ENCODE measurements at places on chromosomes 5 and 9.

DNA sequence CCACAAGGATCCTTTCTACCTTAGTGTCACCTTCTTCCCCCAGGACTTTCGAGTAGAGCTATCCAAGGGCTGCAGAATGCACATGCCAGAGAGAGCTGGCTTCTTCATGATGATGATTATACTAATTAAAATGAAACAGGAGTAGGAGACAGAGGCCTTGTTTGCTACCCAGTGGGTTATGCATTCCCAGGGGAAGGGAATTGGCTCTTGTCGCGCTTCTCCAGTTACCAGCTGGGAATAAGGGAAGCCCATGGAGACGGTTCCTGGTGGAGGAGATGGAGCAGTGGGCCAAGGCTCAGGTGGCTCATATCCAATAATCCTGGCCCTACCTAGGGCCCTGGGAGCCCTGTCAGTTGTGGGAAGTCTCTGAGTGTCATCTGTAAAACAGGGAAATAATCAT is 65.1 kb downstream of the WWC1 start:
- no peak for DNase-seq

- no peak for DNase-seq
These were observed 54.6 kb downstream of the MEGF9 start for GRCh38 chr9:120659676-120660075.

GRCh38 chr5:14505310-14506139 is 76.1 kb upstream of the OTULINL start:
- DNase-seq, result no peak

DNA sequence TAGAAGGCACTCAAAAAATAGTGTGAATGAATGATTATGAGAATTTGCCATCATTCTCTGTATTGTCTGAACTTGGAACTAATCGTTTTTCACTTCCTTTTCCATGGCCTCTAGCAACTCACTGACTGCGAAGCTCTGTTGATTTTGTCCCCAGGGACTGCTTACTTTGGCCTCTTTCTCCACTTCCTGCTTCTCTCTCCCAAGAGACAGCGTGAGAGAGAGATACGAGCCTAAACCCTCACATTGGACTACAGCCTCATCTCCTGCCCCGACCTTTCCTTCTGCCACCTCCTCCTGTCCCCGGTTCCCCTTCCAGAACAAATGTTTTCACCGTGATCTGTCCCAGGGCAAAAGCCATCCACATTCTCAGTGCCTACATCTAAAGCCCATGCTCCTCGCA is 300.8 kb upstream of the PANK3 start:
- no peak for DNase-seq

DNA sequence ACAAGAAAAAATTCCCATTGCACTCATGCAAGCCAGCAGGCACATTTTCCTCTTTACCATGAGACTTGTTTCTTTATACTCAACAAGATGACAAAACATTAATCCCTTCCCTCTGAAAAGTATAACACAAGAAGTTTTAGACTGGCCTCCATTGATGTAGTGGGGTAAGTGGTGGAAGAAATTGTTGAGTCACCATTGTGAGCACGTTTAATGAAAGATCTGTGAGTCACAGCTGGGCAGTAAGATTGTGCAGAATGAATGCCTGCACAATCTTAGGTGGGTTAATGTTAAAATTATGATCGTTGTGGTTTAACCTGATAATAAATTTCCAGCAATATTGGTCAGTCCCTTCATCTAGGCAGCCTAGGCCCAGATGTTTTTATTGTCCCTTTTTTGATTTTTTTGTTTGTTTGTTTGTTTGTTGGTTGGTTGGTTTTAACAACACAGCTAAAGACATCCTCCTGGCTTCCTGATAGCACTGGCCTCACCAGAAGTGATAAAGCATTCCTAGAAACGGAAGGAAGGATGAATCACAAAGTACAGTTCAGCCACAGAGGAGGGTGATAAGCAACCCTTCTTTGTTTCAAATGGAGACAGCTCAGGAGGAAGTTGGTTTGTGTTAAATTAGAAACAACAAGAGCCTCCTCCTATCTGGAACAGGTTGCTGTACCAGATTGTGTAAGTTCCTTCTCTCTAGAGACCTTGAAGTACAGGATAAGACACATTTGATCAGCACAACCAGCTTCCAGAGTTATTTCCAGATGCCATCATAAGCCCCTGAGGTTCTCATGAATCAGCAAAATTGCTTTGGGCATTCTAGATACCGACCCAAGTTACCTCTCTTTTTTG is 40.3 kb downstream of the SLC24A2 start:
- DNase-seq, result no peak

DNA sequence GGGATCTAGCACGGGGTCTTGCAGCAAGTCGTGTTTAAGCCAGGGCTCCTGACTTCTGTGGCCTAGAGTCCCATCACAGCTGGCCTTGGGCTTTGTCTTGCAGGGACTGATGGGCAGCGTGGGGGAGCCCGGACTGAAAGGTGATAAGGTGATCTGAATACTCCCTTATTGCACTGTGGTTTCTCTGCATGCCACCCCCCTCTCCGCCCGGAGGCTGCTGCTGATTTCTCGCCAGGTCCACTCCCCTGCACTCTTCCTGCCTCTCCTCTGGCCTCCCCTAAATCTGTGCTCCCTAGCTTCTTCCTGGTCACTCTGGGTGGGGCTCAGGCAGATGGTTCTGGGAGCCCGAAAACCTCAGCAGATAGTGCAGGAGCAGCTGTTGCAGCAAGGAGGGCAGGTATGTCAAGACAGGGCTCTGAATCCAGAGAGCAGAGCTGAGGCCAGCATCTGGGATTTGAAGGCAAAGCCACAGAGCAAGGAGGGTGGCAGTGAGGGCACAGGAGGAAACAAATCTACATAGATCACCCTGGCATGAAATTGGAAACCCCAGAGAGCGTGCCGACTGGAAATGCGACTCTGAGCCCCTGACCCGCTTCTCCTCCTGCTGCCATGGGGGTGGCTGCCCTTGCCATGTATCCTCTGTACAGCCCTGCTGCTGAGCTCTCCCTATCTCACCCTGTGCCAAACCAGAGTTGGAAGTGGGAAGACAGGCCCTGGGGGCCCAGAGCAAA is 76.5 kb downstream of the COL27A1 start:
- DNase-seq, result no peak

- no peak for DNase-seq
These were observed 60.3 kb downstream of the TENT4A start for GRCh38 chr5:6773342-6774035.

DNA sequence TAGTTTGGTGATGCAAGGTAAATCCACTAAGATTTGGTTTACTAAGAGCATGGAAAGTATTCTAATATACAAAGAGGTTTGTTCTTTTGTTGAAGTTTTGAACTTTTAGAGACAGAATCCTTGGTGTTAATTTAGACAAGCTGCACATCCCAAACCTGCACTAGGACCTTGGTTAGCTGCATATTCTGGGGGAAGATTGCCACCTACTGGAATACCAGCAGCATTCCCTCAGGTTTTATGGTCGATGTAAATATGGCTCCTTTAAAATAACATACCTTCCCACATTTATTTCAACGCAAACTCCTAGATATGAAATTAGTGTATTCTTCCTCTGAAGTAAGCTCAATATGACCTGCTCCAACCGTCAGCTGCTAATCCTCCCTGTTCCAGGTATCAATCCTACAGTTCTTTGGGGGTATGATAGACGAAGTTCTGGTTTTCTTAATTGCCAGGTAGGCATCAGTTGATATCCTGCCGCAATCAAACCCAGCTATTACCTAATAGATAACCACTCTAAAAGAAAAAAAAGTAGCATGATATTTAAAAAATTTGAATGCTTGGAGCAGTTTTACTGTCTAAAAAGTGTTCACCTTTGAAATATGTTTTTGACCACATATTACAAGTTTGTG is 624.1 kb downstream of the ISL1 start:
- no peak for DNase-seq

GRCh38 chr9:123571240-123571639 is 215.2 kb downstream of the CRB2 start:
- DNase-seq, result no peak

DNA sequence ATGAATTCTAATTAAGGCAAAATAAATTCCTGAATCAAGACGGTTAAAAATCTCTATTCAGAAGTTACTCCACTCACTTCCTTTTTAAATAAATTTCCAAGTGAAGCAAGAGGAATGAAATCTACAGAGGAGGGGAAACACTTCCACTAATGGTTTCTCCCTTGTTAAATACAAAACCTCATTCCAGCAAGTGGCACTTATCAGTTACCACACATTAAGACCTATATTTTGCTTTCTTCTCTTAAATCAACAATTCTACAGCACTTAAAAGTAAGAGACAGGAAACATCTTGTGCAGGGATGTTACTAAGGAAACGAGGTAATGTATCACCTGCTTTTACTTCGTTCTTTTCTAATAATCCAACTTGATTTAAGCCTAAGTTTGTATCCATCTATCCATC is 172.6 kb downstream of the RAPGEF6 start:
- no peak for DNase-seq

GRCh38 chr5:179377421-179378115 is 32.3 kb upstream of the ADAMTS2 start:
- DNase-seq, result no peak

DNA sequence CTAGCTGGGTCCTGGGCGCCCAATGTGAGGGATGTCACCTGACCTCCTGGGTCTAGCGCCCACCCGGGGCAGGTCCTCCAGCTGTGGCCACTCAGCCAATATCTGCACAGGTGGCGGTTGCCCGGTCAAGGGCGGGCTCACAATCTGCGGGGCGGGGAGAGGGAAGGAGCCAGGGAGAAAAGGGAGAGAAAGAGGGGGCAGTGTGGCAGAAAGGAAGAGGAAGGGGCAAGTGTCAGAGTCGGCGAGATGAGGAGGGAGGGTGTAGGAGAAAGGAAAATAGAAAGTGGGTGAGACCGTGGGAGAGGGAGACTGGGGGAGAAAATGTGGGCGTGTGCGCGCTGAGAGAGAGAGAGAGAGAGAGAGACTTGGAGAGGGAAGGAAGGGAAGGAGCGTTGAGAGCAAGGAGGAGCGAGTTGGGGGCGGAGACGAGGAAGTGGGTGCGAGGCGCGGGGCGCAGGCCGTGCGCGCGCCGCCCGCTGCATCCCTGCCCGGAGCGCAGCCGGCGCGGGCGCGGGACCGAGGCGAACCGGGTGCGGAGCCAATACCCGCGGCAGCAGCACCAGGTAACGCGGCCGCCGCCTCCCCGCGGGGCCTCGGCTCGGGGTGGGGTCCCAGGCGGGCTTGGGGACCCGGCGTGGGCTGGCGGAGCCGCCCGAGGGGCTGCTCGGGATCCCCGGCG is at the start of gene HRH2:
TSS of gene HRH2 (plus strand) at position 479 of the 679 bp plus-strand sequence. CDS start 25,163 bp downstream, outside the sequence.
- DNase-seq, result peak; percentile 27

- no peak for DNase-seq
These were observed 195.7 kb downstream of the PALM2AKAP2 start for GRCh38 chr9:109975574-109976295.

DNA sequence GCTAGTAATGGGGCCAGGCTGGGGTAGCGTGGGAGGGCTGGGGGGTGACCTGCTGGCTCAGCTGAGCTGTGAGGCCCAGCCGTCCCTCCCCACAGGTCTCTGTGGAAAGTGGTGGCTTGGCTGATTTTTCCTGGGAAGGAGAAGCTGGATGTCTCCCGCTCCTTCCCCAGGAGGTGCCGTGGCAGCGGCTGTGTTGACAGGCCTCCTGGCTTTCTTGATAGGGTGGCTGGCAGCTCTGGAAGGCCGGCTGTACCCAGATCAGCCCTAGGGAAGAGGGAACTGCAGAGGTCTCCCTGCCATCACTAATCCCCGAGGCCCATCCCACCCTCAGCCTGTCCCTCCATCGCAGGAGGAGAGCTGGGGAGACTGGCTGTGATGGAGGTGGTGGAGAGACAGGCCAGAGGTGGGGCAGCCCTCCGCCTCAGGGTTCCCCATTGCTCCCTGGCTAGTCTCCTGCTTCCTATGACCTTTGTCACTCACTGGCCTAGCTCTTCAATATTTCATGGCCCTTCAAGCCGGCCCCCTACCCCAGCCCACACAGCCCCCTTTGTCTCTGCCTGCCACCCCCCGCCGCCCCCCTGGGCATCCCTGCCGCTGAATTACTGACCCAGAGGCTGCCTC is 6.8 kb downstream of the CXXC5 start:
- no peak for DNase-seq

DNA sequence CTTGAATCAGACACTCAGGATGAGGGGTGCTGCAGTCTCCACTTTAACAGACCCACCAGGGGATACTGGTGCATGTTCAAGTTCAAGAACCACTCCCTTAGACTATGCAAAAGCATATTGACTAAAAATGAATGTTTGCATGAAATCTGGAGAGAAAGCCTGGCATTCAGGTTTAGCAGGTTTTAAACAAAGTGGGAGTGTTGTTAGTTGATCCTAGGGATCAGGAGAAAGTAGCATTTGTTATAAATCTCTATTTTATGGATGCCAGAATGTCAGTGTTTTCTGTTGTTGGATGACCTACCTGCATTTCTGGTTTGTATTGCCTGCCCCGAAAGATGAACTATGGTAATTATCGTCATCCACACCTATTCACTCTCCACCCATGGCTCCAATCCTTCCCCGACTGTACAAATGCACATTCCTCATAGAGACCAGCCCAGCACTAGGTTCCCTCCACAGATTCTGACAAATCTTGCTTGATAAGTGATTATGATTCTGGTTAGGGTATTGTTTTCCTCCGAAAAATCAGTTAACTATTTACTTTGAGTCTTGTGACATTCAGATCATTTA is 17.2 kb downstream of the TMEM252 start:
- DNase-seq, result no peak

- DNase-seq, result no peak
These were observed 106.8 kb downstream of the PDE6A start for GRCh38 chr5:149837680-149838269.

DNA sequence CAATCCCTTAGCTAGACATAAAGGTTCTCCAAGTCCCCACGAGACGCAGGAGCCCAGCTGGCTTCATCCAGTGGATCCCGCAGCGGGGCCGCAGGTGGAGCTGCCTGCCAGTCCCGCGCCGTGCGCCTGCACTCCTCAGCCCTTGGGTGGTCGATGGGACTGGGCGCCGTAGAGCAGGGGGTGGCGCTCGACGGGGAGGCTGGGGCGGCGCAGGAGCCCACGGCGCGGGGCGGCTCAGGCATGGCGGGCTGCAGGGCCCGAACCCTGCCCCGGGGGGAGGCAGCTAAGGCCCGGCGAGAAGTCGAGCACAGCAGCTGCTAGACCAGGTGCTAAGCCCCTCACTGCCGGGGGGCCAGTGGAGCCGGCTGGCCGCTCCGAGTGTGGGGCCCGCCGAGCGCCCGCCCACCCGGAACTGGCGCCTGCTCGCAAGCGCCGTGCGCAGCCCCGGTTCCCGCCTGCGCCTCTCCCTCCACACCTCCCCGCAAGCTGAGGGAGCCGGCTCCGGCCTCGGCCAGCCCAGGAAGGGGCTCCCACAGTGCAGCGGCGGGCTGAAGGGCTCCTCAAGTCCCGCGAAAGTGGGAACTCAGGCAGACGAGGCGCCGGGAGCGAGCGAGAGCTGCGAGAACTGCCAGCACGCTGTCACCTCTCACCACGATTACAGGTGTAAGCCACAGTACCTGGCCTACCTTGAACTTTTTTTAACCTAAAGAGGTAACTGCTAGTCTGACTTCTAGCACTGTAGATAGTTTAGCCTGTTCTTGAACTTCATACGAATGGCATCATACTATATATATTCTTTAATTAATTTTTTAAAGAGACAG is 35.5 kb downstream of the PTGS1 start:
- DNase-seq, result no peak

DNA sequence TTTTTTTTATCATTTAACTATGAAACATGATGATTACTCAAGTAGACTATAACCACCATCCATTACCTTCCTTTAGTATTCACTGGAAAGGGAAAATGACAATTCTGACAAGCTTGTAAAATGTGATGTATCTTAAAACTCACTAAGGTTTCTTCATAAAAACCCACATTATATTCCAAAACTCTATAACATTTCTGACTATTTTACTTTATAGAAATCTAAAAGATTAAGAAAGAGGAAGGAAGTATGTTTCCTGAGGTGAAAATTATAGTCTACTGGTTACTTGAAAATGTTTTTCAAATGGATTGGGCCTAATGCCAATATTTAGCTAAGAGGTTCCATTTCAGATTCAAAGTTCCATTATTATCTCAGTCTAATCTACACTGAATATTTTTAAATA is 1982.2 kb upstream of the C9orf72 start:
- DNase-seq, result no peak
